Neural progenitor cell (in vitro differentiated cells): ENCODE measurements at places on chromosomes 13 and 19.
A peak's percentile ranks its signal among the peaks of the same experiment; 100 is the strongest.

DNA sequence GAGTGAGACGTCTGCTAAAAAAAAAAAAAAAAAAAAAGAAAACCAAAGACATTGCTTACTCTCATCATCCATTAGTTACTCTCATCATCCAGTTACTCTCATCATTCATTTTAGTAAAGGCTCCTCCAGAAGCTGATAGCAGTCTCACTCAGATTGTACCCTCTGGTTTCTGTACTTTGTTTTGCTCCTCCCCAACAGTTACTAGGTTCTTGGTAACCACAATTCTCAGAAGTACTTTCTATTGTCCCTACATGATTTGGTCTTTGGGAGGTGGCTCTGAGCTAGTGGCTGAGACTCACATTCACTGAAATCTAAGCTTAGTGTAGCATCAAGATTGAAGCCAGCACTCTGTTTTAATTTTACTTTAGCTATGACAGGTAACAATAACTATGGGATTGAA is 14.3 kb downstream of the ERICH4 start:
- DNase-seq = no peak

- DNase-seq = no peak
These were observed 1227.4 kb downstream of the PCDH17 start for GRCh38 chr13:58858870-58859371.

DNA sequence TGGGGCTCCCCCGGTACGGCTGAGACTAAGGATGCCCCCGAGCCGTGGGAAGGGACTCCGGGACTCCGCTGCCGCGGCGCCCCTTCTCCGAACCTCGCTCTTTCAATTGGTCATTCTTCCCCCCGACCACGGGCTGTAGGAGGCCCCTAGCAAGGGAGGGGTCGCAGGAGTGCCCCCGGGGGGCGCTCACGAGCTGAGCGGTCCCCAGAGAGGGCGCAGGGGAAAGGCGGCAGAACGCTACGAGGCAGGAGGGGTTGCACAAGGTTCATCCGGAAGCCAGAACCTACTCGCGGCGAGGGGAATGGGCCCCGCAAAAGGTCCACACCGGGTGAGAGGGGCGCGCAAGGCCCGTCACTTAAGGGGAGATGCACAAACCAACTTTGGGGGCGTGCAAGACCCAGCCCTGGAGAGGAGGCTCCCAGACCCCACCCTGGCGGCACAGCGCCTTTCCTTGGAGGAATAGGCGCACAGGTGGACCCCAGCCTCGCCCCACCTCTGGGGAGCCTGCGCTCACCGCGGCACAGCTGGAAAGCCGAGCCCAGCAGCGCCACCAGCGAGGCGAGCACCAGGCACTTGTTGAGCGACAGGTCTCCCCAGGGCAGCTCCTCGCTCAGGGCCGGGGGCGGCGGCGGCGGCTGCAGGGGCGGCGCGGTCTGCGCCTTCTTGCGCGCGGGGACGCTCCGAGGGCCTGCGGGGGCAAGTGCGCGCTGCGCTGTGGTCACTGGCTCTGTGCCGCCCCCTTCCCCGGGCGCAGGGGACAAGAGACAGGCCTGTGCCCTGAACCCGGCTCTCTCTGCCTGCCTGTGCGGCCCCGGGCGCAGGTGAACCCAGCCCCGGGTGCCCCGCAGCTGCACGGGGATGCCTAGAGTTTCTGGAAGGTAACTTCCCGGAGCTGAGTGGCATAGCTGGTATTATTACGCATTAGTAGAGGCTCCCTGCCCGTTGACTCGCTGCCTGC is 2.8 kb downstream of the JSRP1 start:
- DNase-seq = peak; percentile 83

GRCh38 chr19:46762245-46762890 is 16.1 kb upstream of the STRN4 start:
- no peak for DNase-seq

GRCh38 chr19:2290441-2291184 is 8.6 kb upstream of the PEAK3 start:
- DNase-seq = peak; percentile 50

DNA sequence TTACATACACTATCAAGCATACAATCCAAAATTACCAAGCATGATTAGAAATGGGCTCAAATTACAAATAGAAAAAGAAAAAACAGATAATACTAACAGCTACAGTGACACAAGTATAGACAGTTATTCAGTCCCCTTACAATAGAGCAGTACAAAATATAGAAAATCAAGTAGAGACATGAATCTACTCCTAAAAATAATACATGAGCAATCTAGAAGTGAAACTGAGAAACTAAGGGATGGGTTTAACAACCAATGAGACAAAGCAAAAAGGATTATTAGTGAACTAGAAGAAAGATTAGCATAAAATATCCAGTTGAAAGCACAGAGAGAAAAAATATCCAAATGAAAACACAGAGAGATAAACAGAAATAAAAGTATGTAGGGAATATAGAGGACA is 426.7 kb downstream of the TBC1D4 start:
- DNase-seq = no peak

- no peak for DNase-seq
These were observed 63.1 kb downstream of the TM9SF2 start for GRCh38 chr13:99564386-99564785.

DNA sequence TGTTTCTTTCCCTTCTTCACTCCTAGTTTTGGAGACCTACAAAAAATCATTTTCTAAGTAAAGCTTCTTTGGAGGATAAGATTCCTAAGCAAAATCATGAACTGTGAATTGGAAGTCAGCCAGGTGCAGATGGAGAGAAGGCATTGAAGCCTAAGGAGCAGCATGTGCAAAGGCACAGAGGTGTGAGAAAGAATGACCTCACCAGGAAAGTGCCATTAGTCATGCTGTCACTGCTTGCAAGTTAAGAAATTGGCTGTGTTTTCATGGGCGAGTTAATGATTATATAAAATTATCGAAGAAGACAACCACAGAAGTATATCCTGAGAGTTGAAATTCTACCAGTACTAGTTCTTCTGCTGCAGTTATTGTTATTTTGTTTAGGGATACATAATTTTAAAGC is 80.3 kb upstream of the KLHL1 start:
- no peak for DNase-seq

GRCh38 chr19:54315956-54316355 is 3.0 kb upstream of the LILRA5 start:
- no peak for DNase-seq

- DNase-seq = no peak
These were observed 525.9 kb downstream of the FGF9 start for GRCh38 chr13:22196777-22197176.

DNA sequence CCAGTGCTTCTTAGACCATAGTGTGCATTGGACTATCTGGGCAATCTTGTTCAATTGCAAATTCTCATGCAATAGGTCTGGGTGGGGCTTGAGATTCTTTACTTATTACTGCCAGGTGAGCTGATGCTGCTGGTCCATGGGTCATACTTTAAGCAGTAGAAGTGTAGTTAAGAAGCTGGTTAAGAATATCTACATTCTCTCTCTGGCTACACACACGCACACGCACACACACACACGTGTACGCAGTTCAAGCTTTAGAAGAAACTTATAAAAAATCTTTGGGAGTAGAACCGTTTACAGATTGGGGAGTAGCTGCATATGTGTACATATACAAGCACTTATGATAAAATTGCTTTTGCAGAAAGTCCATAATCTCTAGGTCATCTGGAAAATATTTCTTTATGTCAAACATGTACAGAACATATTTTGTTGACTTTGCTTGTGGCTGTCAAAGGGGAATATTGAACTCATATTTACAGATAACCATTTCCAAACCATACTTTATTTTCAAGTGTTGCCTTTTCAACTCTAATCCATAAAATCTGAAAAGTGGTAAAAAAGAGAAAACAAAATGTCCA is 99.7 kb downstream of the GPC6 start:
- DNase-seq = no peak

GRCh38 chr13:114049026-114049425 is 75.2 kb upstream of the C13orf46 start:
- DNase-seq = no peak

GRCh38 chr13:84654654-84655275 is 772.5 kb upstream of the SLITRK1 start:
- DNase-seq = peak; percentile 87

- DNase-seq = no peak
These were observed 20.4 kb downstream of the MLLT1 start for GRCh38 chr19:6259312-6259861.

GRCh38 chr13:42221121-42221765 is 50.7 kb upstream of the AKAP11 start:
- DNase-seq = no peak
